Pulmonary artery endothelial cell (primary cell): ENCODE measurements at places on chromosomes 7 and 10. TPM values are rescaled to one million over a fixed set of nuclear protein-coding genes. Genes with fewer than 3 reads are reported as not detected.

The NUPR2 gene
- not detected in 2 replicates for total RNA-seq

The ESYT2 gene
- 61.3 and 67.3 TPM in 2 replicates for total RNA-seq

The LRRC4 gene
- total RNA-seq = 0.40 and 0.99 TPM in 2 replicates

The INHBA gene
- 2.4 and 13.1 TPM in 2 replicates for total RNA-seq

The GTF2IRD2 gene
- 1.5 and 2.0 TPM in 2 replicates for total RNA-seq

GRCh38 chr7:117051808-117052207 lies 98.5 kb downstream of the ST7 start:
- no peak for DNase-seq

GRCh38 chr10:35959252-35959651 lies 317.2 kb upstream of the FZD8 start:
- DNase-seq = no peak

DNA sequence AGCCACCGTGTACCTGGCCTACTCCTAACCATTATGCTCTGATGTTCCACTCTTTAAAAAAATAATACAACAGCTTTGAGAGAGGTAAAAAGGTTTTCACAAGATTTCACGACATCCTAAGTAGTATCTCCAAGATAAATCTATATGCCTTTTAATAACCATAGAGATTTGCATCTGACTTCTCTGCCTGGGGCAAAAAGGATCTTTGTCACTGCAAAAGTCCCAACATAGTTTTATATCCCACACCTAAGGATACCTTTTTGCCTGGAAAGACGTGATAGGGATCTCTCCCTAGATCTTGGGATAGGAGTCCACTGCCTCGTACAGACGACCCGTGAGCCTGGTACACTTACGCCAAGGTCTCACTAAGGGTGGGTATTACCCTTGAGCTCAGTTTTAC lies 31.4 kb upstream of the SVIL start:
- no peak for DNase-seq

DNA sequence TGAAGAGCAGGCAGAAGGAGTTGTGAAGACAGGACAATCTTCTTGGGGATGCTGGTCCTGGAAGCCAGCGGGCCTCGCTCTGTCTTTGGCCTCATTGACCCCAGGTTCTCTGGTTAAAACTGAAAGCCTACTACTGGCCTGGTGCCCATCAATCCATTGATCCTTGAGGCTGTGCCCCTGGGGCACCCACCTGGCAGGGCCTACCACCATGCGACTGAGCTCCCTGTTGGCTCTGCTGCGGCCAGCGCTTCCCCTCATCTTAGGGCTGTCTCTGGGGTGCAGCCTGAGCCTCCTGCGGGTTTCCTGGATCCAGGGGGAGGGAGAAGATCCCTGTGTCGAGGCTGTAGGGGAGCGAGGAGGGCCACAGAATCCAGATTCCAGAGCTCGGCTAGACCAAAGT lies 1.5 kb downstream of the CHPF2 start:
- no peak for DNase-seq

DNA sequence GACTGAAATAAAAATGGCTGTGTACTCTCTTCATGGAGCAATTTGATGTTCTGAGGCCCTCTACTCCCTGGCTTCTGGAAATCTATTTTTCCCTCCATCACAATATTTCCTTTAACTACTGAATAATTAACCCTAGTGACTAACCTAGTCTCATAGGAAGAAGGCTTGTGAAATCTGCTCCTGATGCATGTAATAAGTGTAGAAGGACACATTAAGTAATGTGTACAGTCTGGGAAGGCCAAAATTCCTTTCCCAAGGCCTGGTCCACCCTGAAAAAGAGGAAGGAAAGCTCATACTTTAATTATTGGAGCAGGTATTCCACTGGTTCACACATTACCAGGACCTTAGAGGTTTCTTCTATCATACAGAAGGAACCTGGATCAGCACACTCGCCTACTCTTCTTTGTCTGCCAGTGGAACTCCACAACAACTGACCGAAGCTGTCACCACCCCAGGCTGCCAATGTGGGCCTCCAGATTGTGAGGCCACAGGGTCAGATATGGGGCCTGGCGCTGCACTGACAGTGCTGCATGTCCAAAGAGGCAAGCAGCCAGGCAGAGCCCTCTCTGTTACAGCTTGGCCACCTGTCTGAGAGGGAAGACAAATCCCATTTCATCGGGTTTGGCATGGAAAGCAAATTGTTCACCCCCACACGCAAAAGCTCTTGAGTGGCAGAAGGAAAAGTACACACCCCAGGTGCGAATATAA lies 54.4 kb upstream of the FAM133B start:
- DNase-seq = no peak

GRCh38 chr7:156896388-156897022 lies 3.5 kb upstream of the LMBR1 start:
- DNase-seq = no peak

- DNase-seq = no peak
Measured at GRCh38 chr7:138668229-138668596, 32.9 kb downstream of the SVOPL start.

GRCh38 chr10:70132098-70133029 lies at the start of gene AIFM2:
AIFM2 (minus strand) TSS chr10:70132825; CDS start chr10:70124084, 8,741 bp downstream.
- no peak for DNase-seq

GRCh38 chr10:106304056-106304455 lies 860.5 kb downstream of the SORCS1 start:
- DNase-seq = no peak

DNA sequence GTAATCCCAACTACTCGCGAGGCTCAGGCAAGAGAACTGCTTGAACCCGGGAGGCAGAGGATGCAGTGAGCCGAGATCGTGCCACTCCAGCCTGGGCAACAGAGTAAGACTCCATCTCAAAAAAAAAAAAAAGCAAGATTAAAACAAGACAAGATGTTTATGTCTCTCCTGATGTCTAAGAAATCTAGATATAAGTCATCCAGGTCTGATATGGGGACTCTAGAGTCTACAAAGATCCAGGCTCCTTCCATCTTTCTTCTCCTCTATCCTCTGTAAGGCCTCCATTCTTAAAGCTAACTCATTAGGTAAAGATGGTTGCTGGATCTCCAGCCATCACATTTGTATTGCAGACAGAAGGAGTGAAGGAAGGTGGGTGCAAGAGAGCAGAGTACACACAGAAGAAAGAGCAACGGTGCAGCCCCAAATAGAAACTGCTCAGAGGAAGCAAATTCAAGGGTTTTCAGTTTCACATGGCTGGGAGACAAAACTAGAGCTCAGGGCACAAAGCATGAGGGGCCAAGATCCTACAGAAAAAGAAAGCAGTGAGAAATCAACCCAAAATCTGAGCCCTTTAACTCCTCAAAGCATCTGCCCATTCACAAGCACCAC lies 57.6 kb downstream of the USP6NL start:
- DNase-seq = no peak

- DNase-seq = no peak
Measured at GRCh38 chr10:117797296-117797695, 249.4 kb downstream of the RAB11FIP2 start.
